ENCODE measurements at places on chromosomes 3 and 15. TPM values are rescaled to one million over a fixed set of nuclear protein-coding genes. Genes with fewer than 3 reads are reported as not detected.

- DNase-seq = no peak
These were observed 803.5 kb downstream of the PLOD2 start for GRCh38 chr3:145357453-145357852.

DNA sequence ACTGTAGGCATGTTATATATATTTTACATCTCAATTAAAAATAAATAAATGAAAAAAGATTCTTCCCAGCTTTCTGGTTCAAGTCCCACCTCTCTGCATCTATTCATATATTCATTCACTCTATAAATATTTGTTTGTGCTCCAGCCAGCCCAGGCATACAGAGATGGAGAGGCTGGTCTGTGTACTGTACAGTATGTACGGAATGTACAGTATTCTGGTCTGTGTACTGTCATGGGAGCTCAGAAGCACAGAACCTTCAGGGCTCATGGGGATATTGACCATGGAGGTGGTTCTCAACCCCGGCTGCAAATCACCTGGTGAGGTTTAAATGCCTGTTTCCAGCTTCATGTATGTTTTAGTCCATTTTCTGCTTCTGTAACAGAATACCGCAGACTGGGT lies 13.8 kb downstream of the CORO2B start:
- no peak for DNase-seq

GRCh38 chr3:161893972-161894371 lies 397.4 kb downstream of the OTOL1 start:
- DNase-seq = no peak

DNA sequence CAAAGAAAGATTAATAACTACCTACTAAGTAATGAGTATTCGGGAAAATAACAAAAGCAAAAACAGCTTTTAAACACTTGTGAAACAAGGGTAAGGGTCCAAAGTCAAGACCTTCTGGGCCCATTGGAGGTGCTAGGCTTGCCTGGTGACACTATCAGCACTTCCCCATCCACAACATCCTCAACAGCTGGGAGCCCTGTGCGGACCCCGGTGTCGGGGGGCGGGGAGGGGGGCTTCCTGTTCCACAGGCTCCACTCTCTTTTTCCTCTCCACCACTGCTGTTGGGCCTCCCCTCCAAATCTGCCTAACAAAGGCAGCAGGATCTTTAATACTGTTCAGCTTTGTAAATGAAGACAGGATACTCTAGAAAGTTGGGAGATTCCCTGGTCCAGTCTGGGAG lies 21.6 kb downstream of the NGRN start:
- DNase-seq = no peak

- no peak for DNase-seq
These were observed 33.9 kb downstream of the PTPRG start for GRCh38 chr3:61595288-61595687.

DNA sequence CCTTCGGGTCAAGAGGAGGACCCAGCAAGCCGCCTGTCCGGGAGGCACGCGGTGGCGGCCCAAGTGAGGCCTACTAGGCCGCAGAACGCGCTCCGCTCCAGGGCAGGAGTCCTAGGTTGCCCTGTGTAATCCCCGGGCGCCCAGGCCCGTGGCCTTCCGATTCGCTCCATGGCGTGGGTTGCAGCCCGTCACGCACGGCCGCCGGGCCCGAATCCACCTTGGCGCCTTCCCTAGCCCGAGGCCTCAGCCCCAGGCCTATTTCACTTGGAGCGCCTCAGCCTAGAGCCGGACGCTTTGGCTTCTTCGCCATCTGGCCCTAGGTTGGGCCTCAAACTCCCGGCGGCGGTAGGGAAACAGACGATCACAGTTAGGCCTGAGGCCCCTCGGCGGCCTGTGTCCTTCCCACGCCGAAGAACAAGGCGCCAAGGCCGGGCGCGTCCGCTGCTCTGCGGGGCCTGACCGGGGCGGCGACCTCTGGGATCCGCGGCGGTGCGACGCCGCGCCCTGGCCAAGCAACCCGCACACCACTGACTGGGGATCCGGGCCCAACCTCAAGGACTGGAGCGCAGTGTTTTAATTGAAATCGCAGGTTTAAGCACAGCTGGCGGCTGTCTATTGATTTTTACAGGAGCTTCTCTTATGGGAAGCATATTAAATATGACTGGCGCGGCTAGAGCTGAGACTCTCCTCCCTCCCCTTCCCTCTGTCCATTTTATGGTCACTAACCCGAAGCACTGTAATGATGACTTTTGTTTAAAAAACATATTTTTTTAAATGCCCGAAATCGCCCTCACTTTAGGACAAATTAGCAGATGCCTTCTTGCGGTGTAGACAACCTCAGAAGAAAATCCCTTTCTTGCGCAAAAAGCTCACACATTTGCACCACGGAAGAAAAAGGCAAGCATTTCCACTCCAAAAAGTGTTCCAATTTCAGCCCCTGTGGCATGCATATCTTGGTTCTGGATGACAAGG lies 3.8 kb upstream of the FEZF2 start:
- DNase-seq = no peak

DNA sequence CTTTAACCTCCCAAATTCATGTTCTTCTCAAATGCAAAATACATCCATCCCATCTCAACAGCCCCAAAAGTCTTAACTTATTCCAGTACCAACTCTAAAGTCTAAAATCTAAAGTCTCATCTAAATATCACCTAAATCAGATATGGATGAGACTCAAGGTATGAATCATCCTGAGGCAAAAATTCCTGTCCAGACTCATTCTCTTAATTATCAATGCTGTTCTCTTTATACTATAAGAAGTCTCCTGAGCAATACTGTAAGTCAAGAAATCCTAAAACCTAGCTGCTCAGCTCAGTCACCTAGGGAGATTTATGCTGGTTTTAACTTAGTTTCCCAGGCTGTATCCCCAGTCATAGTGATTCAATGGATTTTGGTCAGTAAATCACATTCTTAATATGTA lies 11.1 kb downstream of the RAD18 start:
- no peak for DNase-seq

The ECE2 gene
- not detected for total RNA-seq

The C3orf20 gene
- 0.16 TPM for total RNA-seq

The CACNA2D2 gene
- 0.53 TPM for total RNA-seq

Data from activated B cell treated with CpG ODN at 0.5 μM for 24 hours (primary cell).